ENCODE measurements at places on chromosomes 3 and 15. TPM values are rescaled to one million over a fixed set of nuclear protein-coding genes. Genes with fewer than 3 reads are reported as not detected.

Gene HYAL1
- 0.49 TPM for total RNA-seq

Gene SGO1
- 16.5 TPM for total RNA-seq

Gene TRH
- not detected for total RNA-seq

Gene FAM174B
- 10.7 TPM for total RNA-seq
